Suprapubic skin (tissue), 4 donors: ENCODE measurements at places on chromosomes 4 and X.

DNA sequence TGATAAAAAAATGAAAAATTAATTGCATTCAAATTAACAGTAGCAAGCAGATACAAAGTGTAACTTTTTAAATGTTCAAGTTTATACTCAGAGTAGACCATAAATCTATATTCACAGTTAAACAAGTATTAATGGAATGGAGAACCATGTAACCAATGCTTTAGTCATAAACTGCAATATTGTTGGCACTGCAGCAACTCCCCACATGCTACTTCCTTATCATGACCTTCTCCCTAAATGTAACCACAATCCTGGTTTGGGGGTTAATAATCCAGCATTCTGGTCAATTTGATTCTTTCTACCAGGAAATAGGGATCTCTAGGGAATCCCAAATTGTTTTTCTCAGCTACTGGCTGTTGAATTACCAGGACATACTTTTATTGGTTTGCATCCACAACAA is 223.9 kb upstream of the DCAF8L1 start:
- H3K36me3 ChIP-seq = no peaks in the 10 kb centered on the region
- no peak for DNase-seq
- H3K4me3 ChIP-seq = no peak overlapping the region
- no peak overlapping the region for H3K27ac ChIP-seq

- H3K27me3 ChIP-seq = no peaks in the 10 kb centered on the region
- no peak overlapping the region for H3K27ac ChIP-seq
- no peak overlapping the region for H3K4me3 ChIP-seq
- H3K4me1 ChIP-seq = peaks cover 18% of the 10 kb centered on the region
These were observed 4.8 kb downstream of the ADAMTS3 start for GRCh38 chr4:72564184-72564583.

GRCh38 chr4:6294705-6295421 is 25.2 kb downstream of the WFS1 start:
- H3K27me3 ChIP-seq = no peaks in the 10 kb centered on the region
- no peak overlapping the region for H3K4me3 ChIP-seq
- H3K4me1 ChIP-seq = no peaks in the 10 kb centered on the region
- no peak overlapping the region for H3K27ac ChIP-seq
- DNase-seq = no peak
- H3K36me3 ChIP-seq = peaks cover 80% of the 10 kb centered on the region

GRCh38 chrX:475926-476723 is 89.4 kb upstream of the PPP2R3B start:
- H3K36me3 ChIP-seq = no peaks in the 10 kb centered on the region
- H3K27ac ChIP-seq = no peak overlapping the region
- no peaks in the 10 kb centered on the region for H3K4me1 ChIP-seq
- H3K27me3 ChIP-seq = no peaks in the 10 kb centered on the region

- H3K27me3 ChIP-seq = no peaks in the 10 kb centered on the region
These were observed 105.3 kb downstream of the DTHD1 start for GRCh38 chr4:36386691-36387090.

GRCh38 chrX:153667281-153667955 is 6.2 kb downstream of the PNCK start:
- DNase-seq = no peak
- H3K36me3 ChIP-seq = no peaks in the 10 kb centered on the region
- H3K27me3 ChIP-seq = peaks cover 12% of the 10 kb centered on the region
- no peak overlapping the region for H3K27ac ChIP-seq
- no peak overlapping the region for H3K4me3 ChIP-seq

DNA sequence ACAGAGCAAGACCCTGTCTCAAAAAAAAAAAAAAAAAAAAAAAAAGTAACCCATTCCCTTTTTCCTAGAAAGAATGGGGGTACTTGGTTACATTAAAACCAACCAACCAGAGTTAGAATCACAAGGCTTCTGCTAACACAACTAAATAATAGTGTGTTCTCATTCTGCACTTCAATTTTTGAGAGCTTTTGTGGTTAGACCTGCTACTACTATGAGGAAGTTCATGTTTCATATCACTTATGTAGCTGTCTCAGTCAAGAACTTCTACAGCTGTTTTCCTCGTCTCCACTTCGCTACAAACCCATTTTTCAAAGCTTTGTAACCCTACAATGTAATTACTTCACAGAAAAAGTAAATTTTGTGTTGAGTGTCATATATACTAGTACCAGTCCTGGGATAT is 58.3 kb downstream of the PDHA2 start:
- no peaks in the 10 kb centered on the region for H3K36me3 ChIP-seq
- no peaks in the 10 kb centered on the region for H3K27me3 ChIP-seq
- H3K4me1 ChIP-seq = no peaks in the 10 kb centered on the region
- no peak for DNase-seq
- no peak overlapping the region for H3K4me3 ChIP-seq

DNA sequence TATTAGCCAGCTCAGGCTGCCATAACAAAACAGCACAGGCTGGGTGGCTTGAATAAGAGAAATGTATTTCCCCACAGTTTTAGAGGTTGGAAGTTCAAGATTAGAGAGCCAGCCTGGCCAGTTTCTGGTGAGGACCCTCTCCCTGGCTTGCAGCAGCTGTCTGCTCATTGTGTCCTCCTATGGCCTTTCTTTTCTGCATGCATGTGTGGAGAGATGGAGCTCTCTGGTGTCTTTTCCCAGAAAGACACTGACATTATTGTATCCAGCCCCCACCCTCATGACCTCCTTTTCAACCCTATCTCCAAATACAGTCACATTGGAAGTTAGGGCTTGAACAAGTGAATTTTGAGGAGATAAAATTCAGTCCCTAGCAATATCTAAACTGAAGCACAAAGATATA is 263.8 kb upstream of the PABPC4L start:
- no peaks in the 10 kb centered on the region for H3K27me3 ChIP-seq
- no peak overlapping the region for H3K4me3 ChIP-seq
- H3K4me1 ChIP-seq = no peaks in the 10 kb centered on the region
- no peak overlapping the region for H3K27ac ChIP-seq
- no peak for DNase-seq

GRCh38 chr4:42172921-42173320 is 20.5 kb upstream of the BEND4 start:
- no peaks in the 10 kb centered on the region for H3K36me3 ChIP-seq
- H3K4me1 ChIP-seq = no peaks in the 10 kb centered on the region
- no peak for DNase-seq
- no peaks in the 10 kb centered on the region for H3K27me3 ChIP-seq
- no peak overlapping the region for H3K27ac ChIP-seq
- no peak overlapping the region for H3K4me3 ChIP-seq

- H3K27ac ChIP-seq = no peak overlapping the region
- H3K4me3 ChIP-seq = no peak overlapping the region
- no peaks in the 10 kb centered on the region for H3K36me3 ChIP-seq
- DNase-seq = no peak
- H3K27me3 ChIP-seq = no peaks in the 10 kb centered on the region
- peaks cover 47% of the 10 kb centered on the region for H3K4me1 ChIP-seq
These were observed 74.6 kb upstream of the STOX2 start for GRCh38 chr4:183830438-183830985.

DNA sequence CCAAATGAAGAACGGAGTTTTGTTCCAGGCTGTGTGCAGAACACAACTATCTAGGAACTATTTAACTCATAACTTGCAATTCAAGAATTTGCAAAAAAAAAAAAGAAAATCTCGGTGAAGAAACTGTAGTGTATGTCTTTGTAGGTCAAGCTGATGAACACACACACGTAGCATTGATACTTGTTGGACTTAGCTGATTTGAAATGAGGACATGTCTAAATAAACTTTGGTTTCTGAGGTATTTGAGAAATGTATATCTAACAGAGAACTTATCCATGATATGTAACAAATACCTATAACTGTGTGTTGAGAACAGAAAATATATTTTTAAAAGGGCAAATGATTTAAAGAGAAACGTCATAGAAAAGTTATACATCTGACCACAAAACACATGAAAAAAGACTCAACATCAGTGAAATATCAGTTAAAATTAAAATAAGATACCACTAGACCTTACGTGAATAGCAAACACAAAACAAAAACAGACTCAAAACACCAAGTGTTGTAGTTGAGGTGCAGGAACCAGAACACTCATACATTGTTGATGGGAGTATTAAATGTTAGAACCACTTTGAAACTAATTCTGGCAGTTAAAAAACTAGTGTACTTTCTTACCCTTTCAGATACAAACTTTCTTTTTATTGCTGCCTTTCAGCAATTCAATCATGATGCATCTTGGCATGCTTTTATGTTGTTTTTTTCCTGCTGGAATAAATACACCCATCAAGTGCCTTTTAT is 1535.8 kb upstream of the PCDH10 start:
- DNase-seq = no peak
- no peaks in the 10 kb centered on the region for H3K27me3 ChIP-seq
- H3K4me3 ChIP-seq = no peak overlapping the region
- H3K27ac ChIP-seq = no peak overlapping the region

DNA sequence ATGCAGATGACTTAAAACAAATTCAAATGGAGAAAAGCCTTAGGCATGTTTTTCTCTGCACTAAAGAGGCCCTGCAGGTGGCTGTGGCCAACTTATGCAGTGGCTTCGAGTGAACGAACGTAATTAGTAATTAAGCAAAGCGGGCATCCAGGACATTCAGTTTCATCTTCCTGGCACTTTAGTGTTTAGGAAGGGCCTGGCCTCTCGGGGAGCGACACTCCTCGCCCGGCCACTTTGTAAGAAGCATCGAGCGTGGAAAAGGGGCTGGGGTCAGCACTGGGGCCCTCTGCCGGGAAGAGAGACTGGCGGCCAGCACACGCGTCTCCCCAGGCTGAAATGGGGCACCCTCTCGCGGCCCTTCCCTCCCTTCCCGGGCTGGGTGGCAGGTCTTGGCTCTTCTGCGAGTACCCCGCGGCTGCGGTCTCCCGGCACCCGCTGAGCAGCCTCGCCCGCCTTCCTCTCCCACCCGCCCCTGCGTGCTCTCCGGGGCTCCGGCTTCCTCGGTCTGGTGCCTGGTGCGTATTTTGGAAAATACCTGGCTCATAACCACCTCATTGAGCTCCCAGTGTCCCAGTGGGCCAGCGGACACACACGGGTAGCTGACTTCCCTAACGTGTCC is 677 bp upstream of the CYP4V2 start:
- DNase-seq = no peak
- peak overlapping the region; percentile 79 for H3K4me3 ChIP-seq
- H3K27ac ChIP-seq = peak overlapping the region; percentile 94
- H3K27me3 ChIP-seq = no peaks in the 10 kb centered on the region
- H3K36me3 ChIP-seq = no peaks in the 10 kb centered on the region

DNA sequence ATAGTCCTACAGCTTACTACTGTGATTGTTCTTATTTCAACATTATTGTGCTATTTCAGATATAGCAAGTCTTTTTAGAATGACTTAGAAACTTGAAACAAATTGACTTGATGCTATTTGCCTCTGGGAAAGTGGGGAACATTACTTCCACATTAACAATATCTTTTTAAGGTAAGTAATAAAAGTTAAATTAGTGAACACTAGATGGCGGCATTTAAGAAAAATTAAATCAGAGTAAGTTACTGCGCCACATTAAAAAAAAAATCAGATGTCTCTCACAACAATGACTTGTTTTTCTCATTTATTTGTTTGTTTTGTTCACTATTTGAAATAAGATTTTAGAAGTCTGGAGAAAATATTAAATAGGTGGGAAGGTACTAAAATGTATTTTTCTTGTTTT is 1026.9 kb upstream of the SLIT2 start:
- no peak overlapping the region for H3K27ac ChIP-seq
- H3K36me3 ChIP-seq = no peaks in the 10 kb centered on the region
- no peaks in the 10 kb centered on the region for H3K27me3 ChIP-seq
- no peaks in the 10 kb centered on the region for H3K4me1 ChIP-seq
- no peak for DNase-seq
- H3K4me3 ChIP-seq = no peak overlapping the region

- H3K27me3 ChIP-seq = no peaks in the 10 kb centered on the region
- H3K4me1 ChIP-seq = no peaks in the 10 kb centered on the region
- no peak overlapping the region for H3K27ac ChIP-seq
- H3K36me3 ChIP-seq = no peaks in the 10 kb centered on the region
- no peak overlapping the region for H3K4me3 ChIP-seq
- DNase-seq = no peak
These were observed 132.3 kb downstream of the ZNF330 start for GRCh38 chr4:141352909-141353525.

DNA sequence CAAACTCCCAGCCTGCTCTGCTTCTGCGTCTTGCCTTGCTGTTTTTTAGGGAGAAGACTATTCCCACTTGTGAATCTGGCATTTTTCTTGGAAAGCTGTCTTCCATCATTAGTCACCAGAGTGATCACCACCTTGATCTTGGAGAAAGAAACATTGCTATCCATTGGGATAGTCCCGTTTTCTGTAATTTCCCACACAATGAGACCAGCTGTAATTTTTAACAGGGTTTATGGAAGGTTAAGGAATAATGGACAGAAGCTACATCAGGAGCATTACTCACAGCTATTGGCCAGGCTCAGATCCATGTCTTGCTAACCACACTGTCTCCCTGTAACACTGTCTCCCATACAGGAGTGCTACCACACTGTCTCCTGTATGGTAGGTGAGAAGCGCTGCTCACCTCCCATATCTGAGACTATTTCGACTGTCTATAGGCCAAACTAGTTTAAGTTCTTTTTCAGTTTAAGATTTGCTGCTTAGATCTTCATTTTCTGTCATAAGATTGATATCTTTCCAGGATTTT is 523.0 kb downstream of the SPRY1 start:
- H3K4me3 ChIP-seq = no peak overlapping the region
- no peak for DNase-seq
- H3K4me1 ChIP-seq = peaks cover 2% of the 10 kb centered on the region

DNA sequence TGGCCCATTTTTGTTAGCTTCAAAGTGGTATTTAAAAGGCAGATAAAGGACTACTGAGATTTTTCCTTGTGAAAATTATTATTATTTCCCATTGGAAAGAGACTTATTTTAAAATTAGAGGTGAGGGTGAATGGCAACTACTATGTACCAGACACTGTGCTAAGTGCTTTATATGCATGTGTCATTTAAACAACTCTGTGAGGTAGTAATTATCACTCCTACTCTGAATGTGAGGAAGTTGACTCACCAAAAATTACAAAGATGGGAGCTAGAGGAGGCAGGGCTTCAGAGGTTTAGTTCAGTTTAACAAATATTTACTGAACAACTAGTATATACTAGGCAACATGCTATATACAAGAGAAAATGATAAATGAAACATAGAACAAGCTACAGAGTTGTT is 78.2 kb downstream of the MSL3 start:
- no peaks in the 10 kb centered on the region for H3K36me3 ChIP-seq
- DNase-seq = no peak
- no peak overlapping the region for H3K4me3 ChIP-seq
- H3K4me1 ChIP-seq = no peaks in the 10 kb centered on the region
- H3K27ac ChIP-seq = no peak overlapping the region

GRCh38 chr4:12409507-12410190 is 981.0 kb upstream of the HS3ST1 start:
- H3K4me3 ChIP-seq = no peak overlapping the region
- no peaks in the 10 kb centered on the region for H3K4me1 ChIP-seq
- no peaks in the 10 kb centered on the region for H3K36me3 ChIP-seq
- no peak for DNase-seq
- H3K27ac ChIP-seq = no peak overlapping the region

- H3K27ac ChIP-seq = no peak overlapping the region
- H3K4me3 ChIP-seq = no peak overlapping the region
- no peaks in the 10 kb centered on the region for H3K27me3 ChIP-seq
These were observed 26.2 kb downstream of the MTM1 start for GRCh38 chrX:150594584-150594983.
